ENCODE measurements at places on chromosomes 16 and 17.

GRCh38 chr16:55292491-55292890 lies 31.5 kb upstream of the IRX6 start:
- no peak for DNase-seq

DNA sequence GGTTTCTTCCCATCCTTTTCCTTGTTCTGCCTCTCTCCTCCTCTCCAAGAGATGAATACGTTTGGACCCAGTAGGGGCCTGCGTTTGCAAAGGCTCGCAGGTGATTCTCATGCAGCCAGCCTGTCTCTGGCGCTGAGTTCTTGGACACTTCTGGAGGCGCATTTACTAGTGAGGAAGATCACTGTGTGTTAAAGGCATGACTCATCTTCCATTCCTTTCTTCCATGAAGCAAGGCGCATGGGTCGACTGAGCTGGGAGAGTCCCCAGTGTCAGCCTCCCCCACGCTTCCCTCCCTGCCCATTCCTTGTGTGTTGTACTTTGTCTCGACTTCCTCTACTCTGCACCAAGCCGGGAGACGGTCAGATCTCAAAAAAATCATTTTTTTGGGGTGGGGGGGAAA lies 159.9 kb upstream of the EEF2KMT start:
- DNase-seq, result no peak

- DNase-seq, result no peak
Measured at GRCh38 chr16:68722119-68723024, 14.7 kb upstream of the CDH1 start.

GRCh38 chr17:12618557-12618956 lies 47.1 kb upstream of the MYOCD start:
- peak; percentile 29 for DNase-seq

- no peak for DNase-seq
Measured at GRCh38 chr16:3194792-3195191, 6.8 kb downstream of the OR1F1 start.

All from GM04504 (cell line).